ENCODE measurements at places on chromosomes 3 and 15.

DNA sequence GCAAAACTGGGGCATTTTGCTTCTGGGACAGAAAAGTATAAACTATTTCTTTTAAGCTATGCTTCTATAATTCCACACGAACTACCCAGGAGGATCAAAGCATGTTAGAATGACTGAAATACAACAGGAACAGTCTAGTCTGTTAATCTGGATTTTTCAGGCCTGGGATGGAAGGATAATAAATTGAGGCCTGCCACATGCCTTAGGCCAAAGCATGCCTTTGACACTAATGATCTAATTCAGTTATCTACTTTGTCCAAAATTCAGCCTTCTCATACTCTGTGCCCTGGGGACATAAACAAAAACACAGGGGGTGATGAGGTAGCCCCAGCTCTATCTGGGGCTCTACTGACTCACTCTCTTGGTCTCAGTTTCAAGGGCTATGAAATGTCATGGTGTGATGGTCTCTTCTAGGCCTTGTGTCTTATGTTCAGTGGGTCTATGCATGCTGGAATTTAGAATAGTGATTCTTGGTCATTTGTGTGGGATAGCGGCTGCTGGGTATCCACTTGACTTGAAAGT, 32.5 kb downstream of the GAP43 start:
- DNase-seq = no peak

- DNase-seq = peak; percentile 13
Observed at GRCh38 chr3:112134335-112135124, 1.5 kb upstream of the GCSAM start.

- no peak for DNase-seq
Observed at GRCh38 chr3:72309661-72310418, 524.9 kb upstream of the PROK2 start.

GRCh38 chr3:168093790-168094189, 1.9 kb downstream of the GOLIM4 start:
- no peak for DNase-seq

DNA sequence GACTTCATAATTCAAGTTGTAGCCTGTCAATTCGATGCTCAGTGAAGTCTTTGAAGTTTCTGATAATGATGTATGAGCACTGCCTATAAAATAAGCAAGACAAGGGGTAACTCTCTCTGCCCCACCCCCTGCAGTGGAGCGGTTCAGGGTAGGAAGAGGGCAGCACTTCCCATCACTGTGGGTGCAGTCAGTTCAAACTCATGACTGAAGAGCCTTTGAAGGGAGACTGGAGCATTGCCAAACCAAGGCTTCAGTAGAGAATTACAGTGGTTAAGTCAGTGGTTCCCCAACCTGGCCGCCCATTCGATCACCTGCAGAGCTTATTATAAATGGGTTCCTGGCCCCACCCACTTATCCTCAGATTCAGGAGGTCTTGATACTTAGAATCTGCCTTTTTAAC, 190.6 kb downstream of the SHQ1 start:
- DNase-seq = peak; percentile 55

- DNase-seq = no peak
Observed at GRCh38 chr3:103195216-103195615, 760.4 kb downstream of the ZPLD1 start.

DNA sequence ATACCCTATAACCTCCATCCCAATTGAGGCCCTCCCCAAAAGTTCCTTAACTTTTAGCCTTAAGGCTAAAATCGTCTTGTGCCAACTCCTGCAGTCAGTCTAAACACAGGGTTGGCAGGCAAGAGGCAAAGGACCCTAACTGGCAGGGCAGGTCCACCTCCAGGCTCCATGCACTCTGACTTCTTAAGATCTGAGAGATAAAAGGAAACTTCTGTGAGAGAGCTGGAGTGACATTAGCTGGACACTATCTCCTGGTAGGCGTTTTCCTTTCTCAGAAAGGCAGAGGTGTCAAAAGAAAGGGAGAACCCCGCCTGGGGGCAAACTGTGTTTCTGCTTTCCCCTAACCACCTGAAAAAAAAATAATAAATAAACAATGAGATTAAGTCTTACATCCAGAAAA, 3.6 kb downstream of the CHSY1 start:
- no peak for DNase-seq

- no peak for DNase-seq
Observed at GRCh38 chr3:112572701-112573100, 10.9 kb downstream of the SLC35A5 start.

- DNase-seq = peak; percentile 91
Observed at GRCh38 chr3:190339130-190339529, 16.9 kb upstream of the CLDN1 start.

DNA sequence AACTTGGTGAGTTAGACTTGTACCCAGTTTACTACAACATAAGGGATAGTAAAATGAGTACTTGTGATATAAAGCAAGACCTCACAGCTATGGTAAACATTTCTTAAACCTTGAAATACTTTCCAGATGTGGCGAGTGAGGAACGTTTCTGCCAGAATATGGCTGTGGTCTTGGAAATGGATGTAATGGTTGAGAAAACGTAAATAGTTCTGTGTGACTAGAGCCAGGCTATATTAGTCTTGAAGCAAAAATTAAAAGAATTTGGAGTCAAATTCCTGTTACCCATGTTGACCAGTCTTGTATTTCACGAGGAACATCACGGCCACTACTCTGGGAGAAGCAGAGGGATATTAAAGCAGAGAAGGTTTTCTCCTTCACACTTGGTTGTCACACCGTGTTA, 15.3 kb downstream of the OR4F15 start:
- DNase-seq = no peak

DNA sequence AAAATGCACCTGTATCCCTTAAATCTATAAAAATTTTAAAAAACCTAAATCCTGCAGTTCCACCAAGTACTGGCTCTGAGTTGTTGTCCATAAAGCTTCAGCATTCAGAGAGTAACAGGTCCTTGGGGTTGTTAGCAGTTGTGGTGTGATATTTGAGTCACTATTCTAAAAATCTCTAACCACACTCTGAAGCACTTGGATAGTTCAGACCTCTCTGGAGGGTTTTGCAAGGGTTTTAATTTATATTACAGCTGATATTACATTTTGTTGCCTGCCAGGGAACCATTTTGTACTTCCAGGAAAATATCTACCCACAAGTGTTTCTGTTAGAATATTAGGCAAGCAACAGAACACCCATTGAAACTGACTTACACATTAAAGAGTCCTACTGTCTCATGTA, 255.6 kb downstream of the TBL1XR1 start:
- DNase-seq = no peak

GRCh38 chr3:9214599-9214998, 34.8 kb downstream of the SRGAP3 start:
- DNase-seq = peak; percentile 87

DNA sequence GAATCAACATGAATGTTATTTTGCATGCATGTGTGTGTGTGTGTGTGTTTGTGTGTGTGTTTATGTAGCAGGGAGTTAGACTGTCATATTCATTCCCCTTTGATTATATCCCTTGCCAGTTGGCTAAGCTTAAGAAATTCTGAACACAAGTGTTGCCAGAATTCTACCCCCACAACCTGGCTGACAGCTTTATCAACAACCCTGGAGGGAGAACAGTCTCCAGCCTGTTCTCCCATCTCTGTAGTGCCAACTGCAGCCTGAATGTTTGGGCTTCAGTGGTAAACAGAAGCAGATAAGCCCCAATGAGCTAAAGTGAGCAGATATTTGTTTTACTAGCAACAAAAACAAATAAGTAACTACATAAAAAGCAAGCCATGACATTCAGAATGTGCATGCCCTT, 162.6 kb upstream of the ABI3BP start:
- DNase-seq = no peak

DNA sequence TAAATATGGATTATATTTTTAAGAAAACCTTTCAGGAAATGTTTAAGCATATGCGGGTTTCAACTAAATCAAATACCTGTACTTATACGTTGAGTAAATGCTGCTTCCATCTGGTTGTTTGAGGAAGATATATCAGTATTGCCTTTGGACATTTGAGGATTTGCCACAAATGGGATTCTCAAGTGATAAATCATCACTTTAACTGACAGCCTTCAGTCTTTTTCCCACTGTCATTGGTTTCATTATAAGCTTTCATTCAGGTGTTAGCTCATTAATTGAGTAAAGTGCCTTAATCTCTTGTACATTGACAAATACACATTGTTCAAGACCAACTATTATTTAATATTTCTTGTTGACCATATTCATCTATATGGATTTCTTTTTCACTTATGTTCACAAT, 217.2 kb downstream of the EDEM1 start:
- DNase-seq = no peak

- no peak for DNase-seq
Observed at GRCh38 chr3:36714343-36715086, 49.8 kb downstream of the DCLK3 start.
